ENCODE measurements at places on chromosomes 2 and 18. TPM values are rescaled to one million over a fixed set of nuclear protein-coding genes. Genes with fewer than 3 reads are reported as not detected.

The TNFRSF11A gene
- total RNA-seq = 1.1 TPM

The CLEC4F gene
- total RNA-seq = not detected

The CDH20 gene
- 1.6 TPM for total RNA-seq

The HOXD3 gene
- not detected for total RNA-seq

The CYP27A1 gene
- total RNA-seq = 0.11 TPM

- no peaks in the 10 kb centered on the region for H3K27me3 ChIP-seq
- H3K4me3 ChIP-seq = no peak overlapping the region
- no peaks in the 10 kb centered on the region for H3K4me1 ChIP-seq
- no peaks in the 10 kb centered on the region for H3K36me3 ChIP-seq
- no peak overlapping the region for H3K27ac ChIP-seq
- DNase-seq = no peak
These were observed 226.1 kb downstream of the DYSF start for GRCh38 chr2:71679491-71679890.

DNA sequence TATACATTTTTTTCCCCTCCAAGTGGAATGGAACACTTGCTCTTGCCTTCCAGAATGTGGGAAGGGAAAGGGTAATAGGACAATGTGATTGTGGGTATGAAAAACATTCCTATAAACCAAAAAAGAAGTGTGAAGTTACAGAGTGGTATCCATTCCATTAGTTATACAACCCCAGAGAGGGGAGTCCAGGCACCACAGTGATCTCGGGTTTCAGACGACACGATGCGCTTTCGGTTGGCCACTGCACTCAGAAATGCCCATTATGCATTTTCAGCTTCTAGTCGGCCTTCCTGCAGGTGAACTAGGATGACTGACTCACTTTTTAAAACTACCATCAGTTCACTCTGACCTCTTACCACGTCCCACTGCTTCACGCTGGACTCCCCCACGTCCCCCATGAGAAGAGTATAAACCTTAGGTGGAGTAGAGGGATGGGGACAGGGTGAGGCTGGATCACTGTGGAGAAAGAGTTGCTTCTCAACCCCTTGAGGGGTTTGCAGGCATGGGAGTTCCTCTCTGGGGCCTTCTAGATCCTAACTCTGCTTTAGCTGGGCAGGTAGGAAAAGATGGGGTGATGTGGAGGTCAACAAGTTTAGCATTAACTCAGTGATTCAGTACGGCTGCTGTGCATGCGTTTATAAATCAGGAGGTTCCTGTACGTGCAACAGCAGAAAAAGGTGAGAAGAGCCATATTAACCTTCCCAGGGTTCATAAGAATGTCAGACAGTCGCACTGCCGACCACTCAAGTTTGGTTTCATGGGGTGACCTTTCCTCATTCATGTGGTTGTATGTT is 50.5 kb downstream of the ZNF532 start:
- no peak overlapping the region for H3K27ac ChIP-seq
- H3K36me3 ChIP-seq = peaks cover 9% of the 10 kb centered on the region
- H3K27me3 ChIP-seq = no peaks in the 10 kb centered on the region
- no peak overlapping the region for H3K4me3 ChIP-seq
- DNase-seq = no peak

GRCh38 chr2:45466053-45466452 is 145.0 kb downstream of the SRBD1 start:
- H3K27me3 ChIP-seq = no peaks in the 10 kb centered on the region
- no peak overlapping the region for H3K27ac ChIP-seq
- H3K4me1 ChIP-seq = peaks cover 9% of the 10 kb centered on the region

- no peak overlapping the region for H3K4me3 ChIP-seq
- DNase-seq = no peak
- H3K4me1 ChIP-seq = peaks cover 19% of the 10 kb centered on the region
- no peaks in the 10 kb centered on the region for H3K36me3 ChIP-seq
- peak overlapping the region; percentile 25 for H3K27ac ChIP-seq
- H3K27me3 ChIP-seq = no peaks in the 10 kb centered on the region
These were observed 58.7 kb downstream of the DTNB start for GRCh38 chr2:25614711-25615110.
